Uterus (tissue), 4 donors: ENCODE measurements at places on chromosomes 7 and 10. TPM values are rescaled to one million over a fixed set of nuclear protein-coding genes. Genes with fewer than 3 reads are reported as not detected.
A peak's percentile ranks its signal among the peaks of the same experiment; 100 is the strongest.

- H3K27me3 ChIP-seq: no peaks in the 10 kb centered on the region
- no peaks in the 10 kb centered on the region for H3K4me1 ChIP-seq
- no peaks in the 10 kb centered on the region for H3K36me3 ChIP-seq
- H3K4me3 ChIP-seq: no peak overlapping the region
- no peak for DNase-seq
- no peak overlapping the region for H3K27ac ChIP-seq
These were observed 667.2 kb downstream of the GATA3 start for GRCh38 chr10:8721650-8722049.

GRCh38 chr10:70914316-70914864 is 26.0 kb upstream of the PCBD1 start:
- no peak overlapping the region for H3K27ac ChIP-seq
- H3K4me1 ChIP-seq: no peaks in the 10 kb centered on the region
- no peak for DNase-seq
- no peaks in the 10 kb centered on the region for H3K36me3 ChIP-seq
- H3K27me3 ChIP-seq: no peaks in the 10 kb centered on the region
- no peak overlapping the region for H3K4me3 ChIP-seq

GRCh38 chr10:101380353-101381017 is 26.5 kb downstream of the BTRC start:
- no peaks in the 10 kb centered on the region for H3K4me1 ChIP-seq
- H3K27me3 ChIP-seq: no peaks in the 10 kb centered on the region
- no peaks in the 10 kb centered on the region for H3K36me3 ChIP-seq
- no peak overlapping the region for H3K27ac ChIP-seq

DNA sequence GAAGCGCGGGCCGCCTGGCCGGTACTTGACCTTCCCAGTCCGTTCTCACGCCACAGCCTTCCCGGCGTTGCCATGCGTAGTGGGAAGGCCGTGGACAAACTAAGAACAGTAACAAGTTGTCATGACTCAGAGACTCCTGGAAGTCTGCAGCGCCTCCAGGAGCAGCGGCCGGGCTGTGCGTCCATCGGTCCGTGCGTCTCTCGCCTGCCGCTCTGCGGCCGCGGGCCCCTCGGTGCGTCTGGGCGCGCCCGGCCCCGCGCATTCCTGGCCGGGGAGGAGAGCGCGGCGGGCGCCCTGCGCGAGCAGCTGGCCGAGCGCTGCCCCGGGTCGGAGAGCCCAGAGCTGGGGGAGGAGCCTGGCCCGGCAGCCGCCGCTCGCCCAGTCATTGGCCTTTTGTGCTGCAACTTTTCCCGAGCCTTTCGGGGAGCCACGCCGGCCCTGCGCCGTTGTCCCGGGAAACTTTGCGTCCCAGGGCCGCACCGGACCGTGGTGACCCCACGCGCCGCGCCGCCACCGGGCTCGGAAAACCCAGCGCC is 123.7 kb downstream of the TACC2 start:
- H3K36me3 ChIP-seq: no peaks in the 10 kb centered on the region
- peak overlapping the region; percentile 64 for H3K4me3 ChIP-seq
- H3K4me1 ChIP-seq: peaks cover 6% of the 10 kb centered on the region
- no peaks in the 10 kb centered on the region for H3K27me3 ChIP-seq

GRCh38 chr7:91852263-91852741 is 28.2 kb downstream of the MTERF1 start:
- H3K27me3 ChIP-seq: no peaks in the 10 kb centered on the region
- no peak for DNase-seq
- H3K4me1 ChIP-seq: no peaks in the 10 kb centered on the region
- H3K27ac ChIP-seq: no peak overlapping the region
- H3K36me3 ChIP-seq: no peaks in the 10 kb centered on the region

DNA sequence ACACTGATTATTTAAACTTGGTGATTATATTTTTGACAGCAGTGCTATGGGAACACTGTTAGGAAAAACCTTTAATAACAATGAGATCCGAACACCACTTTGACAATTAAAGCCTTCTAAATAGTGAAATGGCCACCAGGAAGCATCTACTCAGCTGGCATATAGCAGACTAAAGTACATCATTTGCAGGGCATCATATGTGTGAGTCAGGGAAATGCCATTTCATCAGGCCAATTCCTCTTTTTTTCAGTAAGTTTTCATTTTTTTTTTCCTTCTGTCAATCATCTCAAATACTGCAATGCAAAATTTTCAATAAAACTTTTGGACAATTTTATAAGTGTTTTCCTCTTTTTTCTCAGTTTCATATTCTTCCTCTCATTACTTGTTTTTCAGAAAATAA is 521.4 kb upstream of the SEMA3D start:
- H3K4me3 ChIP-seq: no peak overlapping the region
- no peak overlapping the region for H3K27ac ChIP-seq
- no peaks in the 10 kb centered on the region for H3K4me1 ChIP-seq
- H3K27me3 ChIP-seq: no peaks in the 10 kb centered on the region

GRCh38 chr10:47286591-47287315 is 13.2 kb upstream of the GDF10 start:
- H3K4me1 ChIP-seq: no peaks in the 10 kb centered on the region
- H3K27ac ChIP-seq: no peak overlapping the region
- no peaks in the 10 kb centered on the region for H3K36me3 ChIP-seq
- H3K4me3 ChIP-seq: no peak overlapping the region

- H3K4me1 ChIP-seq: no peaks in the 10 kb centered on the region
- H3K27ac ChIP-seq: no peak overlapping the region
- H3K36me3 ChIP-seq: no peaks in the 10 kb centered on the region
These were observed 115.3 kb upstream of the WDR11 start for GRCh38 chr10:120735773-120736371.

DNA sequence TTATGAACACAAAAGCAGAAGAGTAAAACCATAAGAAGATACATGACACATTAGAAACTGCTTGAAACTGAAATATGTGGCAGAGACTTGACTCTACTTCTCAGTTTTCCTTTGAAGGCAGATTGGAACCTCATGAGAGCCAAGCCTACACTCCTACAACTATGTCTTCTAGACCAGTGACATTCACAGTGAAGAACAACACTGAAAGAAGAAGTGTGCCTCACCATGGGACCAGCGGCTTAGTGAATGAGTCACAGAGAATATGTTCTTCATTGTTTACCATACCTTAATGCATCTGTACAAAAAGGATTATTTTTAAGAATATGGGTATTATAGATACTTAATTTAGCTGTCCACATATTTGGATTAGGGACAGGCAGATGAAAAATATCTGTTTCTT is 248.3 kb downstream of the CDC14C start:
- DNase-seq: no peak
- H3K4me1 ChIP-seq: no peaks in the 10 kb centered on the region
- H3K36me3 ChIP-seq: no peaks in the 10 kb centered on the region
- no peak overlapping the region for H3K4me3 ChIP-seq
- no peak overlapping the region for H3K27ac ChIP-seq
- H3K27me3 ChIP-seq: no peaks in the 10 kb centered on the region

DNA sequence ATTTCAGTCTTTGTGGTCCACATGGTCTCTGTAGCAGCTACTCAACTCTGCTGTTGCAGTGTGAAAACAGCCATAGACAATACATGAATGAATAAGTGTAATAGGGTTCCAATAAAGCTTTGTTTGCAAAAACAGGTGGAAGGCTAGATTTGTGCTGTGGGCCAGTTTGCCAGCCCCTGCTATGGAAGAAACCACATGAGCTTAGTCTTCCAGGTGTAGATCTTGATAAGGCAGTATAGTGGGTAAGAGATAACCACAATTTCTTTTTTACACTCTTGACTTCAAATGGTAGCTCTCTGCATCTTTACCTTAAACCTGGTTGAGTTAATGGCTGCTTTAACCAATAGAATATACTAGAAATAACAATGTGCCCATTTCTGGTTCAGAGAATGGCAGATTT is 135.0 kb upstream of the PALS2 start:
- no peak overlapping the region for H3K27ac ChIP-seq
- no peak for DNase-seq
- no peaks in the 10 kb centered on the region for H3K4me1 ChIP-seq
- no peak overlapping the region for H3K4me3 ChIP-seq
- no peaks in the 10 kb centered on the region for H3K27me3 ChIP-seq

DNA sequence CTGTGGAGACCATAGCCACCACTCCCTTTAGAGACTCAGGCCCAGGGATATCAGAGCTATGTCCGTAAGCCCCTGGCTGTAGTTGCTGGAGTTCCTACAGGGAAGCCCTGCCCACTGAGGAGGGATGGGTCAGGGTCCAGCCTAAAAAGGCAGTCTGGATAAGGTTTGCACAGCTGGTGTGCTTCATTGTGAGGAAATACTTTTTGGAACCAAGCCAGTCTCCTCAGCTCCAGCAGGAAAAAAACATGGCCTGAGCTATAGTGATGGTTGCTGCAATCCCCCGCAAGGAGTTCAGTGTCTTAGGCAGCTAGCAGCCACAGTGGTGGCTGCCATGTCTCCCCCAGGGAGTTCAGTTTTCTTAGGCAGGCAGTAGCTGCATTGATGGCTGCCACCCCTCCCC is 52.6 kb upstream of the CYP2C8 start:
- no peaks in the 10 kb centered on the region for H3K36me3 ChIP-seq
- DNase-seq: no peak
- H3K27ac ChIP-seq: no peak overlapping the region
- no peaks in the 10 kb centered on the region for H3K4me1 ChIP-seq
- no peak overlapping the region for H3K4me3 ChIP-seq

- H3K4me1 ChIP-seq: no peaks in the 10 kb centered on the region
- H3K27me3 ChIP-seq: no peaks in the 10 kb centered on the region
- DNase-seq: no peak
- no peak overlapping the region for H3K27ac ChIP-seq
- H3K4me3 ChIP-seq: no peak overlapping the region
- H3K36me3 ChIP-seq: no peaks in the 10 kb centered on the region
These were observed 115.1 kb downstream of the PRKCQ start for GRCh38 chr10:6464862-6465430.

GRCh38 chr7:142153400-142153799 is 41.9 kb downstream of the MGAM2 start:
- H3K27me3 ChIP-seq: no peaks in the 10 kb centered on the region
- no peak overlapping the region for H3K27ac ChIP-seq
- no peaks in the 10 kb centered on the region for H3K36me3 ChIP-seq
- H3K4me1 ChIP-seq: no peaks in the 10 kb centered on the region

DNA sequence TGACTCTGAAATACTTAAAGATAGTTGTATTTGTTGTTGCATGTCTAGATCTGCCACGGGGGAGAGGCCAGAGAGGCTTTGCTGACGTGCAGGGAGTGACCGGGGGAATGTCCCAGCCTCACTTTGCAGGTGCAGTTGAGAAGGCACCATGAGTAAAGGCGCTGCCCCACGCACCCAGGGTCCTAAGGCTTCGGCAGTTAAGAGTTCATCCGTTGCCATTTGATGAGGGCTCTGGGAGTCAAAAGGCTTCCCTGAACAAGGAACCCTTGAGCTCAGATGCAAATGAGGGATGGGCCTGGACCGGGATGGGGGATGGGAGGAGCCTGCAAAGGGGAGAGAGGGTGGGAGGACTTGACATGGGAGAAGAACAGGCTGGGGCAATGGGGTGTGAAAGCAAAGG is 20.4 kb downstream of the PPP2R2D start:
- H3K27me3 ChIP-seq: no peaks in the 10 kb centered on the region
- no peak overlapping the region for H3K27ac ChIP-seq
- no peak for DNase-seq
- no peaks in the 10 kb centered on the region for H3K4me1 ChIP-seq
- no peak overlapping the region for H3K4me3 ChIP-seq

GRCh38 chr10:126939706-126940105 is 34.5 kb downstream of the DOCK1 start:
- no peaks in the 10 kb centered on the region for H3K4me1 ChIP-seq
- H3K4me3 ChIP-seq: no peak overlapping the region
- no peak for DNase-seq
- H3K36me3 ChIP-seq: no peaks in the 10 kb centered on the region
- no peaks in the 10 kb centered on the region for H3K27me3 ChIP-seq
- no peak overlapping the region for H3K27ac ChIP-seq

TPK1 gene
- 9.8 TPM for total RNA-seq

CCL24 gene
- not detected for total RNA-seq

ERVW-1 gene
- not detected for total RNA-seq

GPR22 gene
- total RNA-seq: 26.1 TPM

KCP gene
- total RNA-seq: not detected

ENTPD7 gene
- total RNA-seq: 0.26 TPM
